CD8-positive, alpha-beta T cell (primary cell): ENCODE measurements at places on chromosomes 16 and 17.

DNA sequence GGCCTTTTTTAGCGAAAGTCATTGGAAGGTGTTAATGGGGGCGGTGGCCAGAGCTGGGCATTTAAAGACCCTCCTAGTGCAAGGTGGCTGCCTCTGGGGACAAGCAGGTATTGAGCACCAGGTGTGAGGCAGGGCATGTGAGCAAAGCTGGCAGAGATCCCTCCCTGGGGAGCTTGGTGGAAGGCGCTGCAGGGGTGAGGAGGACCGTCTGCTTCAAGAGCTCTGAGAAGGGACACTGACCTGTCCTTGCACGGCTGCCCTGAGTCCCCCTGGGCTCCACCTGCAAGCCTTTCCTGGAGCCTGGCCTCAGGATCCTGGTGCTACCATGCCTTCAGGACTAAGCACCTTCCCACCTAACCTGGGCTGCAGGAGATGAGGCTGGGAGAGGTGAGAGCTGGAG, 127.0 kb upstream of the CIBAR2 start:
- DNase-seq = no peak

GRCh38 chr17:78925234-78925633, at the start of gene TIMP2:
TSS of gene TIMP2 (minus strand) at chr17:78925387. CDS start at chr17:78925088, 299 bp downstream.
- peak; percentile 85 for DNase-seq

- no peak for DNase-seq
These were observed 18.5 kb upstream of the CDH15 start for GRCh38 chr16:89152831-89153700.

GRCh38 chr17:62794666-62794971, 13.5 kb downstream of the MARCHF10 start:
- DNase-seq = no peak

- DNase-seq = peak; percentile 57
These were observed 16.0 kb downstream of the CSNK1D start for GRCh38 chr17:82257473-82257872.

- DNase-seq = no peak
These were observed 81.6 kb downstream of the SEC14L1 start for GRCh38 chr17:77222356-77222755.

GRCh38 chr17:13410874-13411273, 190.9 kb downstream of the HS3ST3A1 start:
- DNase-seq = no peak

GRCh38 chr17:58007781-58008706, 998 bp upstream of the SRSF1 start:
- no peak for DNase-seq

DNA sequence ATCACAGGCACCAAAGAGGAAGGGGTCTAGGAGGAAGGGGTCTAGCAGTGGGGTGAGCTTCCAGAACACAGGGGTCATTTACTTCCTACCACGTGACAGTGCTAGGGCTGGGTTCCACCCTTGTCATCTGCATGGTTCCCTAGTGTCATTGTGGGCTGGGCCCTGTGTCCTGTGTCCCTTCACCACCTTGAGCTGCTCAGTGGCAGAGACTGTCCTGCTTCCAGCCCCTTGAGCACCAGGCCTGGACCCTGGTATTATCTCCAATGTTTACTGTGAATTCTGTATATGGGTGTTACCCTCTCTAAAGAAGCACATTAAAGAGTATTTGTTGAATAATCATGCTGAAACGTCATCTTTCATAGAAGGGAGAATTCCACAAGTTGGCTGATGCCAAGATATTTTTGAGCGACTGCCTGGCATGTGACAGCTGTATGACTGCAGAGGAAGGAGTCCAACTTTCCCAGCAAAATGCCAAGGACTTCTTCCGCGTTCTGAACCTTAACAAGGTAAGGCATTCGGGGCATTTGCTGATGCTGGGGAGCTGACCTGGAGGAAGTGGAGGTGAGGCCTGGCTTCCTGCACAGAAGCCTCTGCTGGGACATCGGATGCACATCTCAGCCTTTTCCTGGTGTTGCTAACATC, 5.5 kb downstream of the NARF start:
- no peak for DNase-seq

DNA sequence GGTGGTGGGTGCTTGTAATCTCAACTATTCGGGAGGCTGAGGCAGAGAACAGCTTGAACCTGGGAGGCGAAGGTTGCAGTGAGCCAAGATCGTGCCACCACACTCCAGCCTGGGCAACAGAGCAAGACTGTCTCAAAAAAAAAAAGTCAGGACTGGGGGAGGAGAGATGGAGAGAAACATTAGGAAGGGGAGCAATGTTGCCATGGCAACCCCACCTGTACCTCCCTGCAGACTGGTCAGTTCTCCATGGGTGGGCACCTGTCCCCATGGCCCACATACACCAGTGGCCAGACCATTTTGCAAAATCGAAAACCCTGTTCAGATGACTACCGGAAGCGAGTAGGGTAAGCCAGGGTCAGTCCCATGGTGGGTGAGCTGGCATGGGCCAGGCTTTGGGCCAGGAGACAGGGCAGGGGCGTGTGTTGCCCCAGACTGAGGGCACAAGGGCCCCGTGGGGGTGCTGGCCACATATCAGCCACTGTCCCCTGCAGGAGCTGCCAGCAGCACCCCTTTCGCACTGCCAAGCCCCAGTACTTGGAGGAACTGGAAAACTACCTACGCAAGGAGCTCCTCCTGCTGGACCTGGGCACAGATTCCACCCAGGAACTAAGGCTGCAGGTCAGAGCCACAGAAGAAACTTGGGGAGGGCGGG, 14.0 kb downstream of the TSNAXIP1 start:
- no peak for DNase-seq

- DNase-seq = peak; percentile 51
These were observed 37.6 kb upstream of the ABCC11 start for GRCh38 chr16:48284772-48285409.

DNA sequence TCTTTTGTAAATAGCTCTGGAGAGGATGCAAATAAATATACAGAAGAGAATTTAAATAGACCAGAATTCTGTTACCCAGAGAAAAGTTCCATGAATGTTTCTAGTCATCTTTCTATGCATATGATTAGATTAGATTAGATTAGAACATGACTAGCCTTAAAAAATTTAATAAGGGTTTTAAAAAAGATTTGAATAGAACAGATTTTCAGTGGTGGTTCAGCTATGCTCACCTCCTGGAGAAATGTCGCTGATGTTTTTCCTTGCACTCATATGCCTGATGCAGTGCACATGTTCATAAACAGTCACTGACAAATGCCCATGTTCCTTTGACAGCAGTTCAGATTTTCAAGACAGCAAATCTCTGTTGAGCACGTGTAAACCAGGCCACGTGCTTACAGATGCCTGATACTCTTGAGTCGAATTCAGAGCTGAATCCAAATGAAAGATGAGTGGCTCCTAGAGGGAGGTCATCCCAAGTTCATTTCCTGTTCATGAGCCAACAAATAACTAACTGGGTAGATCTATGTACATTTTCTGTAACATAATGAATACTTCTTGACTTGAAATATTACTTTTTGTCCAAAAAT, 19.9 kb upstream of the RAB11FIP4 start:
- no peak for DNase-seq

- DNase-seq = no peak
These were observed 2.5 kb downstream of the MTSS2 start for GRCh38 chr16:70683146-70683944.

DNA sequence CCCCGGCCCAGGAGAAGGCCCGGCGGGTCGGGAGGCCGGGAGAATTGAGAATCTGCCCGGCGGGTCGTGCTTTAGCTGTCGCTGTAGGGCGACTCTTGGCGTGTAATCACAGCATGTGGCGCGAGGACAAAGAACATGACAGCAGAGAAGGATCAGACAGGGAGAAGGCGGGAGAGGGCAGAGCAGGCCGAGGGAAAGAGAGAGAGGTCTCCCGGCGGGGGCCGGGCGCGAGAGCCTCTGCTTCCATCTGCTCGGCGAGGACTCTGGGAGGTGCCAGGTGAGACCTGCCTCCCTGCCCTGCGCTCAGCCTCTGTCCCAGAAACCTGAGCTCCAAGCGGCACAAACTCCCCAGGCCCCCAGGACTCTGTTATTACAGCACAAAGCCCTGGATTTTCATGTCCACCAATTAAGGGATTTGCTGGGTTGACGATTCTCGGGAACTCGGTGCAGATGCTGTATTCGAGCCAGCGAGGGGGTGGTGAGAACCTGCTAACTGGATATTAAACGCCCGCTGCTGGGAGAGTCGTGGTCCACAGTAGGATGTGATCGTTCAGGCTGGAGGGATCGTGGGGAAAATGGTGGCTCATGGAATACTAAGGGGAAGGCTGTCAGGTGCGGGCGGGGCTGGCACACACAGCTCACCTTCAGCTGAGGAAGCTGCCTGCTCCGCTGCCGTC, 172.0 kb upstream of the CIBAR2 start:
- no peak for DNase-seq

- DNase-seq = no peak
These were observed 154.3 kb upstream of the ZFHX3 start for GRCh38 chr16:73202161-73202729.

DNA sequence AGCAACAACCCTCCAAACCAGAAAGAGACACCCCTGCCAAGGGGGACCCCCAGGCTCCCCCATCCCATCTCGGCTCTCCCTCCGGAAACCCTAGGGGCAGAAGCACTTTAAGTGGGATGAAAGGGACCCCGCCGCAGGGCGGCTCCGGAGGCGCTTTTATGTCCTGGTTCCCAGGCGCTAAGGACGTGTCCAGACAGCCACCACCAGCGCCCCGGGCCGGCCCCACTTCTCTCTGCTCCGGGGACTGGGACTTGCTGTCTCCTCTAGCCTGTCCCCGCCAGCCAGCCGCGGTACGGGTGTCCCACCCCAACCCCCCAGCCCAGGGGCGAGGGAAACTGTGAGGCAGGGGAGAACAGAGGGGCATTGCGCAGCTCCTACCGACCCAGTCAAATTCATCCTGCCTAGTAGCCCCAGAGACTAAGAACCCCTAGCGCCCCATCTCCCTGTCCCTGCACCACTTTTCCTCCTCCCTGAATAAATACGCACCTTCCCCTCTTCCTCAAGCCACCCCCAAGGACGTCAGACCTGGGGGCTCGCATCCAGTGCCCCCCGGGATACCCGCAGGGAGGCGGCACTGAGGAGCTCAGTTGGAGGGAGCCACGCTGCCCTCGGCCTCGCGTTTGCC, 4.1 kb downstream of the SP6 start:
- no peak for DNase-seq
